ENCODE measurements at places on chromosomes 4 and X.

GRCh38 chrX:6129195-6129594 is 99.5 kb downstream of the NLGN4X start:
- no peak for DNase-seq

GRCh38 chrX:72207366-72207765 is 25.8 kb downstream of the PIN4 start:
- no peak for DNase-seq

DNA sequence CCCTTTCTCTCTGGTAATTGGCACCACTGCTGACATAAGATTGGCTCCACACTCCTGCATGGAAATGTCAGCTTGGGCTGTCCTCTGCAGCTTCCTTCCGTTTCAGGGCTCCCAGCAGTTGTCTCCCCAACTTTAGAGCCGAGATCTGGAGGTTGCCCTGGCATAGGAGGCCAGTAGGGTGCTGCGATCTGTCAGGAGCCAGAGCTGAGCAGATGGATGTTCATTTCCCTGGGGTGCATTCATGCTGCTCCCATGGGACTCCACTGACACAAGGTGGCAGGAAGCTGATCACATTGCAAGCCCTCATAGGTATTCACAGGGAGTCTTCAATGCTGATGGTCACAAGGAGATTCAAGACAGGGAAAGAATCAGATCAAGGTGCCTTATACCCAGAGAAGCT is 116.6 kb upstream of the RAI2 start:
- DNase-seq, result no peak

GRCh38 chr4:7432531-7433375 is 2.0 kb downstream of the PSAPL1 start:
- DNase-seq, result no peak

DNA sequence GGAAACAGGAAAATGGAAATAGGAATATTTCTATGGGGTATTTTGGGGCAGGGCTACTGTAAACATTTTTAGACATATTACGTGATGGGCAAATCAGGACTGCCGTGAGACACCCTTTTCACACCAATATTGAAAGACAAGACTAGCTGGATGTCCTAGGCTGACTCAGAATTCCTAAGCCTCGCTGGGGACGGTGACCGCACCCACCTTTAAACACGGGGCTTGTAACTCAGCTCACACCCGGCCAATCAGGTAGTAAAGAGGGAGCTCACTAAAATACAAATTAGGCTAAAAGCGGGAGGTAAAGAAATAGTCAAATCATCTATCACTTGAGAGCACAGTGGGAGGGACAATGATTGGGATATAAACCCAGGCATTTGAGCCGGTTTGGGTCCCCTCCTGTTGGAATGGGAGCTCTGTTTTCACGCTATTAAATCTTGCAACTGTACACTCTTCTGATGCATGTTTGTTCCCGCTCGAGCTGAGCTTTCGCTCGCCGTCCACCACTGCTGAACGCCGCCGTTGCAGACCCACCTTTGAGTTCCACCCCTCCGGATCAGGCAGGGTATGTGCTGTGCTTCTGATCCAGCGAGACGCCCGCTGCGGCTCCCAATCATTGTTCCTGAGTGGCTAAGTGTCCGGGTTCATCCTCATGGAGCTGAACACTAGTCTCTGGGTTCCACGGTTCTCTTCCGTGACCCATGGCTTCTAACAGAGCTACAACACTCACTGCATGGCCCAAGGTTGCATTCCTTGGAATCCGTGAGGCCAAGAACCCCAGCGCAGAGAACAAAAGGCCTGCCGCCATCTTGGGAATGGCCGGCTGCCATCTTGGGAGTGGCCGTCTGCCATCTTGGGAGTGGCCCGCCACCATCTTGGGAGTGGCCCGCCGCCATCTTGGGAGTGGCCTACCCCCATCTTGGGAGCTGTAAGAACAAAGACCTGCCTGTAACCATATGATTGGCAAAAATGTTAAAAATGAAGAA is 152.6 kb downstream of the CRLF2 start:
- DNase-seq, result no peak

GRCh38 chr4:87489678-87490077 is 39.5 kb downstream of the SPARCL1 start:
- no peak for DNase-seq

GRCh38 chrX:75625232-75625631 is 102.4 kb upstream of the ZDHHC15 start:
- no peak for DNase-seq

DNA sequence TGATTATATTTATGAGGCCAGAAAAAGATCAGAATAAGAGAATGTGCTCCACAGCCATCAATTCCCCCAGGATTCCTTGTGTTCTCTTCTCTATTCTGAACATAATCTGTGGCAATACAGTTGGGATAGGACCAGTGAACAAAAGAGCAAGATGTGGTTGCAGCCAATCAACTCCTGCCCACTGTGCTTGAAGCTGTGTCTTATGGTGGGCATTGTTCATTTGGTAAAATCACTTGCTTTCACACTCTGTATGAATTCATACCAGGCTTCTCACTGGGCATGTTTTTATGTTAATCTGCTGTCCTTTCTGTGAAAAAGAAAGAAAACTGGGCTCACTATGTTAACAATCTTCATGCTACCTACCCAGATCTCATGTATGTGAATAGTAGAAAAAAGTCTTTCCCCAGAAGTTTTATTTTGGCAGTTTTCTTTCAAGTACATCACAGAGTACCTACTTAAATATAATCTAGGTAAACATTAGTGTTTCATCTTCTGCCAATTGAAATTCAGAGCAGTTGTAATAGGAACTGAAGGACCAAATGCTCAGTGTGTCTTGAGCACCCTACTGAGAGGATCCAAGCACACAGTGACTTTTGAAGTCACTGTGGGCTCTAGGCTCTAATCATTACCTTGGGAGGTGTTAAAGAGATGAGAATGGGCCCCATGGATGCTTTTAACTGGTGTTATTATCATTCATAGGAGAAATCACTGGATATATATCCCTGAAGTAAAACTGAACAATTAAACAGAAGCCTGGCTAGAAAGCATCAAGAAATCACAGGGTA is 429.2 kb upstream of the TRAM1L1 start:
- DNase-seq, result no peak

DNA sequence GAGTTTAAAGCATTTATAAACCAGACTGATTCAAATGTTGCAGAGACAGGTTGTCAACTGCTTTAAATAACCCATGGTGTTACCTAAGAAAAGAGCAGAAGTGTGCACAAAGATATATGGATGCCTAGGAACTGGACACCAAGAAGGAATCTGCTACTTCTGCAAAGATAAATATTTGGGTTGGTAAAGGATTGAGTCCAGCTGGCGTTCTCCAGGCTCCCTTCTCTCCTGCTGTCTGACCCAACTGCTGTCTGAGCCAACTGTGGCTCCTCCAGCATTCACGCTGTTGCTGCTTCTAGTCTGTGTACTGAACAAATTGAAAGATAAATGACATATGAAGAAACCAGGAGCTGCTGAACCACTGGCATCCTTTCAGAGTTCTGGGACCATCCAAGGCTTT is 1167.8 kb upstream of the PRKX start:
- no peak for DNase-seq

GRCh38 chrX:55220119-55220794 is at the start of gene PAGE5:
Gene PAGE5, plus strand, starts transcription at chrX:55220346. Its CDS starts 1,037 bp downstream, at chrX:55221383.
- DNase-seq, result no peak

GRCh38 chr4:13328591-13328990 is 155.5 kb downstream of the RAB28 start:
- no peak for DNase-seq

- no peak for DNase-seq
Observed at GRCh38 chr4:78951862-78952472, 12.7 kb upstream of the PAQR3 start.

DNA sequence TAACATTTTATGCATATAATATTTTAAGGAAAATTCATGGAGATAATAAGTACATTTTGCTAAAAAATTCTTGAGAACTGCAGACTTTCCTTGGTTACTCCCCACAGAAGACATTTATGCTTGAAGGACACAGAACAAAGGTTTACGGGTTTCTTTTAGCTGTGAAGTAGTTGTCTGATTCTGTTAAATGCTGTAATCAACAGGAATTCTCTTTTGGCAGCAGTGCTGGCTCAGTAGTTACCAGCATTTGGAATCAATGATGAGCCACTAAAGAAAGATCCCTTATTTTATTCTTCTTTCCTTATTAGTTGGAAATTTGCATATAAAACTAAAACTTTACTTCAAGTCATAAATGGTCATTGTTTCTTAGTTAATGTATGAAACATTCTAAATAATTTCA is 199.3 kb upstream of the FAT4 start:
- no peak for DNase-seq

DNA sequence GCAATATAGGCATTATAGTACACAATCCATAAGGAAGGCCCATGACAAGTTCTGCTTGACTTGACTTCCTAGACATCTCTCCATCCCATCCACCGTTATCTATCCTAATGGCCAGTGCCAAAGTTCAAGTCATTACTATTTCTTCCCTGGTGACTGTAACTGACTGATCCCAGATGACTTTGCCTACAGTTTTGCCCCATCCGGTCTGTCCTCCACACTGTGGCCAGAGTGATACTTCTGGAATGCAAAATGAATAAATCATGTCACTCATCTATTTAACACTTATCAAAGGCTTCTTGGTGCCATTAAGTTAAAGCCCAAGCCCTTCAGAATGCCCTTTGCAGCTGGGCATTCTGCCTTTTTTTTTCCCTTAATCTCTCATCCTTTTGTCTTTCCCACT is 130.8 kb downstream of the PPARGC1A start:
- DNase-seq, result no peak

DNA sequence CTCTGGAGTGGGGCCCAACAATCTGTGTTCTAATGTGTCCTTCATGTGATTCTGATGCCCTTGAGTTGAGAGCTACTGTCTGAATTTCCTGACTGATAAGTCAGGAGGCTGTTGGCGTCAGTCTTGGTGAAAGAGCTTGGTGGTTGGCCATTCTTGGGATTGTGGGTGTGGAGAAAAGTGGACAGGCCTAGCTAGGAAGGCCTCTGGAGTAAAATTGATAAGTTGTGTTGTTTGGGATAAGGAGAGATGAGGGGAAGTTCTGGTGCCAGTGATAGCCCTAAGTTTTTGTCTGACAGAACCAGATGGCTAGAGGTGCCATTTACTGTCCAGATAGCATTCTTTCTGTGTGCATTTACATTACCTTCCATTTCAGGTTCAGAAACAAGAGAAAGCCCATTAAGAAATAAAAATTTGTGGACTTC is 11.7 kb downstream of the NSD2 start:
- DNase-seq, result no peak

GRCh38 chr4:8110071-8110986 is 48.3 kb downstream of the ABLIM2 start:
- no peak for DNase-seq

GRCh38 chr4:1802151-1802715 is 9.1 kb downstream of the FGFR3 start:
- DNase-seq, result no peak

DNA sequence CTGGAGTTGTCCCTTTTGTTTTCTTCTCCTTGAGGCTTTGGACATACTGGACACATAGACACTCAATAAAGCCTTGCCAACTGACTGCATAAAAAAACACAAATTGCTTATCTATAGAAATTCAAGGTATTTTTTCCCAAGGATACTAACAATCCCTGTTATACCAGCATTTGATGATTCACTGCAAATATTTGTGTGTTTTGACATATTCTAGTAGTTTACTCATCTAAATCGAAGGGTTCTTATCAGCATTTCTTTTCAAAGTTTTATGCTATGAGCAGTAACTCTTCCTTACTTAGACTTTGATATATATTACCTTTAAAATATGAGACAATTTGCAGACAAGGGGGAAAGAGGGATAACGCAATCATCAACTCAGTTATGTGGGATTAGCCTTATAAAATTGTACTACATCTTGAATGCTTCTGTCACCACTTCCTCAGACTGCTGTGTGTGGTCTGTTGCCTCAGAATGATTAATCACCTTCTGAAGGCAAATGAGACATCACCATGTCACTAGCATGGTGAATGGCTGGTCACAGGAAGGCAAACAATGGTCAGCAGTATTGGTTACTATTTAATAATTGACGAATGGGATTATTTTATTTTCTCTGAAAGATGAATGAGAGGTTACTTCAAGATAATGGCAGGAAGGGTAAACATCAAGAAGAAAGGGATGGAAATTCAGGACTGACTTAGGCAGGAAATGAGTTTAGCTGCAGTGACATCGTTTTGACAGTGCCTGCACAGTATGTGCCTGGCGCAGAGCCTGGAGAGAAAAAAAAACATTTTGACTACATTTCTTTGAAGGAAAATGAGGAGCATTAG is 544.3 kb upstream of the CNKSR2 start:
- no peak for DNase-seq

DNA sequence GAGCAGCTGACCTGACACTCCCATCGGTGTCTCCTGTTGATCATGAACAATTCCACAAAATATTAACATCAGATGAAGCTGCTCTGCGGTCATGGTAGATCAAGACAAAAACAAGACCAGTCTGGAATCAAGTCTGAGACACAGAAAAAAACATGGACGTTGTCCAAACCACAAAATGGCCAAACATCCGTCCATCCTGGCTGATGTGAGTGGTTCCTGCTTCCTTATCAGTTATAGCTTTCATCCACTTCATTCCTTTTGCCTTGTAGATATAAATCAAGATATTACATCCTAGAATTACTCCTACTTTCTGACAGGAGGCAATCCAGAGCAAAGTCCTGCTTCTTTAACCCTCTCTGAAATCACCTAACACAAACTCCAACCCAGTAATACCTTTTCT is 28.8 kb upstream of the PCSK1N start:
- DNase-seq, result no peak

DNA sequence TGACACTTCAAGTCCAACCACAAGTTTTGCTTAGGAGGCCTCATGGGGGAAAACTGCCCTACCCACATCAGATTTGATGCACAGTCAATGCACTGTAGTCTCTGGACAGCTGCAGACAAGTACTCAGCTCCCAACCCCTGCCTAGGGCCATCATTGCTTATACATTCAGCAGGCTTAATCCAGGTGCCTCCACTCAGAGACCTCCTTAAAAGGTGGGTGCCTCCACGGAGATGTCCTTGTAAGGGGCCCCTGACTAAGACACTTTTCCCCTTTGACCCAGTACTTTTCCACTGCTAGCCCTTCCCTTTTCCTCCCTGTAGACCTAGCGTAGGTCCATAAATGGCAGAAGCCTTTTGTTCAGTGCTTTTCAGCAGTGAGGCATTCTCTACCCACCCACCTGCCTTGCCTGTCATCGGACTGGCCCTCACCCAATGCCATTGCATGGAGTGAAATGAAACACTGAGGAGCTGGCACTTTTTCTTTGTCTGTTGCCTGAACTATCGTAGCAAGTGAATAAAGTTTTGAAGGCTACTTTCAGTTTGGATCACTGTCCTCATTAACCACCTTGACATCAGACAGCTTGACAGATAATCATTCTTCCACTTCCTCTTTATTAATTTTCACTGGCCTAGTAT is 23.8 kb upstream of the PLK4 start:
- DNase-seq, result no peak

- DNase-seq, result no peak
Observed at GRCh38 chrX:125378205-125378604, 58.5 kb downstream of the TEX13C start.

All from T-helper 22 cell (primary cell).